ENCODE measurements at places on chromosomes 5 and 9.

- no peak for DNase-seq
Measured at GRCh38 chr9:73805853-73806458, 654.3 kb downstream of the ANXA1 start.

- DNase-seq = no peak
Measured at GRCh38 chr5:177023303-177023664, 788 bp downstream of the ZNF346 start.

- no peak for DNase-seq
Measured at GRCh38 chr5:138657360-138657759, 82.2 kb upstream of the HSPA9 start.

- no peak for DNase-seq
Measured at GRCh38 chr5:7876867-7877266, 7.9 kb downstream of the MTRR start.

- no peak for DNase-seq
Measured at GRCh38 chr5:94361832-94362796, 256.3 kb downstream of the KIAA0825 start.

- DNase-seq = no peak
Measured at GRCh38 chr9:68428481-68428880, 72.1 kb downstream of the PGM5 start.

DNA sequence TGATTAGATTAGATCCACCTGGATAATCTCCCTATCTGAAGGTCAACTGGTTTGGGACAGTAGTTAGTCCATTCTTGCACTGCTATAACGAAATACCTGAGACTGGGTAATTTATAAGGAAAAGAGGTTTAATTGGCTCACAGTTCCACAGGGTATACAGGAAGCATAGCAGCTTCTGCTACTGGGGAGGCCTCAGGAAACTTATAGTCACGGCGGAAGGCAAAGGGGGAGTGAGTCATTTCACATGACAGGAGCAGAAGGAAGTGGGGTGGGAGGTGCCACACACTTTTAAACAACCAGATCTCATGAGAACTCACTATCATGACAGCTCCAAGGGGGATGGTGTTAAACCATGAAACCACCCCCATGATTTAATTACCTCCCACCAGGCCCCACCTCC, 9.9 kb downstream of the C9orf40 start:
- no peak for DNase-seq

DNA sequence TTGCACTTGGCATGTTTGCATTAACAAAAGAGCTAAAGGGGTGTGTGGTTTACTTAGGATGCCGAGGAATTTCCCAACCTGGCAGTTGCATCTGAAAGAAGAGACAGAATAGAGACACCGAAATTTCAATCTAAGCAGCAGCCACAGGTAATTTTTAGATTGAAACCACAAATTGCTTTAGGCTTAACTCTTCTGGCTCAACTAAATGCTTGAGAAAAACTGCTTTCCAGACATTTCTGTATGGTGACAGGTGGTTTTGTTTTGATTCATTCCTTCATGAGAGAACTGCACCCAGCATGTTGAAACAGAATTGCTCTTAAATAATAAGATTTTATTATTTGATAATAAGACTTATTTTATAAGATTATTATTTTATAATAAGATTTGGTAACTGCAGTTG, 21.5 kb downstream of the SECISBP2 start:
- no peak for DNase-seq

GRCh38 chr9:3161912-3162311, 318.0 kb upstream of the PUM3 start:
- no peak for DNase-seq

GRCh38 chr5:111478266-111478665, 34.1 kb downstream of the STARD4 start:
- no peak for DNase-seq

DNA sequence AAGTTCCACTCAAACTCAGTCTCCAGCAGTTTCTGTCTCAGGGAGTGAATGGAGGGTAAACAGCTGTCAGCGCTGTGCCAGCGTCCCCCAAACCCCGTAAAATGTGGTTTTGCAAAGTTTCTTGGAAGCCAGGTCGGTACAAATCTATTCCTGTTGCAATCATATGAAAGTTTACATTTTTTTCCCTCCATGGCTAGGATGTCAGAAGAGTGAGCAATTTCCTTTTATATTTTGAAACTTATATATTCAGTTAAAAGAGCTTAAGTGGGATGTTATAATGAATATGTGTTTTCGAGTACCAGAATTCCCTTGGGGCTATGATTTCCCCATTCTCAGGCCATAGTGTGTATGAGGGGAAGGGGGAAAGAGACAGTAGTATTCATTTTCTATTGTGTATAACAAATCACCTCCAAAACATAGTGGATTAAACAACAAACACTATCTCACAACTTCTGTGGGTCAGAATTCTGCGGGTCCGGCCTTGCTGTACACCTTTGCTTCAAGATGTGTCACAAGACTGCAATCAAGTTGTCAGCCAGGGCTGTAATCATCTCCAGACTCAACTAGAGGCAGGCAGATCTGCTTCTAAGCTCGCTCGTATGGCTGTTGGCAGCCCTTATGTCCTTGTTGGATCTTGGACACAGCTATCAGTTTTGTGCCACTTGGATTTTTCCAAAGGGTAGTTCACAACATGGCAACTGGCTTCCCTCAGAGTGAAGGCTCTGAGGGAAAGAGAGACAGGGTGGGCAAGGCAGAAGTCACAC, 107.4 kb downstream of the SNX18 start:
- DNase-seq = no peak

DNA sequence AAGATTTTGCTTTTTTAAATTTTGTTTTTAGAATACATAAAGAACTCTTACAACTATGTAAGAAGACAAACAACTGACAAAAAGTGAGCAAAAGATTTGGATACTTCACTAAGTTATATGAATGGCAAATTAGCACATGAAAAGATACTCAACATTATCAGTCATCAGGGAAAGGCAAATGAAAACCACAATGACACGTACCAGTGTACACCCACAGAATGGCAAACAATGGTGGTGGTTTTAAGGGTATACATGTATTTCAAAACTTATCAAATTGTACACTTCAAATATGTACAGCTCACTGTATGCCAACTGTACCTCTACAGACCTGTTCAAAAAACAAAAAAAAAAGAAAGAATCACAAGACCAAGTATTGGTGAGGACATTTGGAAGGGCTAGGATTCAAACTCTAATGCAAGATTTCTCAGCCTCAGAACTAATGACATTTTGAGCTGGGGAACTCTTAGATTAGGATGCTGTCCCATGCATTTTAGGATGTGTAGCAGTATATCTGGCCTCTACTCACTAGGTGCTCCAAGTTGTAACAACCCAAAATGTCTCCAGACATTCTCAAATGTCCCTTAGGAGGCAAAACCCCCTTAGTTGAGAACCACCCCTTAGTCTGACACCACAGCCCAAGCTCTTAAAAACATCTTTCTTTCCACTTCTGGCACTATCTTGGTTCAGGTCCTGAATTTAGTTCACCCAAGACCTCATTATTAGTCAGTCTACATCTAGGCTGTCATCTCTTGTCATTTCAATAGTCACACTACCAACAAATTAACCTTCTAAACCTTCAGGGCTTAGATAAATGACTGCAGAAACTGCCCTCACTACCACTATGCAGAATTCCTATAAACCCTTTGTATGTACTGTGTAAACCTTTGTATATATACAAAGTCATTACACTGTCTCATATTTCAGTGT, 9.7 kb downstream of the SCAI start:
- DNase-seq = no peak

- DNase-seq = no peak
Measured at GRCh38 chr9:343773-344172, 129.1 kb downstream of the DOCK8 start.
